ENCODE measurements at places on chromosomes 4 and X. TPM values are rescaled to one million over a fixed set of nuclear protein-coding genes. Genes with fewer than 3 reads are reported as not detected.

DNA sequence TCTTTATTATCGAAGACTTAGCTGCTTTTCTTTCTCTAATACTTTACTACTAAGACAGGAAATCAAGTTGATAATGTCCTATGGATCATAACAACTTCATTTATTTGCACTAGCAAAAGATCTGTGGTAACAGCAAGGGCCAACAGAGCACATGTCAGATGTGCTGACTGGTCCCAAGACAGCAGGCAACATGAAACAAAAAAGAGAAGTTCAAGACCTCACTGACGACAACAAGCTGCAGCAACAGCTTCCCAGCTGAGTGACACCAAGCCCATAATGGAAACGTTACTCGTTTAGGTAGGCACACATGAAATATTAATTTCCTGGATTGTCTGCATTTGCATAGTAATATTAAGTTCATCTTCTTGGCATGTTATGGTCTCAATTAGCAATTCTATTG is 126.9 kb downstream of the UNC5C start:
- no peak for DNase-seq

DNA sequence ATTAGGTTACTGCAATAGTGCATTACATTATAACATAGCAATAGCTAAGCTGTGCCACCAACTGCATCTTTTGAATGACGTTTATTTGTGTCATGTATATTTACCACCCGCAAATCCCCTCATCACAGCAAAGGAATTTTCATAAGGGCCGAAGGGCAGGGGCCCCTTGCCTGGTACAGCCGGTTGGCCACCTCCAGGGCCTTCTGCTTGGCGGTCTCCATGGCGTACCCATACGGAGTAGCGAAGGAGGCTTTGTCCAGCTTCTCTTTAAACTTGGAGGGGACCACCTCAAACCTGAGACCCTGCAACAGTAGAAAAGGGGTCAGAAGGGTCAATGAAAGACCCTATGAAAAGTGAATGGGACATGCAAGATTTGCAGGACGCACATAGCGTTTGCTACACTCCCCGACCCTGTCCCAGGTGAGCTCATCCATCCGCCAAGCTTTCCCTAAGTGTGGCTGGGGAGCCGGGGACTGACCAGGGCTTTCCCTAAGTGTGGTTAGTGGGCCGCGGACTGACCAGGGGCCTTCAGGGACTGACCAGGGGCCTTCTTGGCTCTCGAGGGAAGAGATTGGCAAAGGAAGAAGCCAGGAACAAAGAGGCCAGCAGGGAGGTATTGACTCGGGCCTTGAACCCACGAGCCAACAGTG is 10.6 kb downstream of the ASMTL start:
- DNase-seq = no peak

GRCh38 chrX:9746148-9746888 is 19.3 kb downstream of the GPR143 start:
- no peak for DNase-seq

GRCh38 chr4:171849686-171850222 is 36.5 kb downstream of the GALNTL6 start:
- DNase-seq = no peak

GRCh38 chrX:12610079-12610478 is 181.1 kb upstream of the PRPS2 start:
- DNase-seq = no peak

- DNase-seq = no peak
Observed at GRCh38 chr4:6119507-6120020, 80.8 kb downstream of the JAKMIP1 start.

PCDH18 gene
- total RNA-seq = 7.6 TPM

RASSF6 gene
- total RNA-seq = 15.1 TPM

MAGEB16 gene
- not detected for total RNA-seq

Data from lower leg skin (tissue), 4 donors.